ENCODE measurements at places on chromosomes 4 and X. TPM values are rescaled to one million over a fixed set of nuclear protein-coding genes. Genes with fewer than 3 reads are reported as not detected.

ACE2 gene
- total RNA-seq: 113 TPM

ARHGEF38 gene
- not detected for total RNA-seq

GABRA4 gene
- 65.5 TPM for total RNA-seq

AP1AR gene
- total RNA-seq: 10.7 TPM

TMEM144 gene
- 14.6 TPM for total RNA-seq

GABRE gene
- 54.0 TPM for total RNA-seq

ADGRG4 gene
- 0.05 TPM for total RNA-seq

PAGE3 gene
- not detected for total RNA-seq

PDGFC gene
- 16.9 TPM for total RNA-seq

CACNA1F gene
- total RNA-seq: 0.08 TPM

DNA sequence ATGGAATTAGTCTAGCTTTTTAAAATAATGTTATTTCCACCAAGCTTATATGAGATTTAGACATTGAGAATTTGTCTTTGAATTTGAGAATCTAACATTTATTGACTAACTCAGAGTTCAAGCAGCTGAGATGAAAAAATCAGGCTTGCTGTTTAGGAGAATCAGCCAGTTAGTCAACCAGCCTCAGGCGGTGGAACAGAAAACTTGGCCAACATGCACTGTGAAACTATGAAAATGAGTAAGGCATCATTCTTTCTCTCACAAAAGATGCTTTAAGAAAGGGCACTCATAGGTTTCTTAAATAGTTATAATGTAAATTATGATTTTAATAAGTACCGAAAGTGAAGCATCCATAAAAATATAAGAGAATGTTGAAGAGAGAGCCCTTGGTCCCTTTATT lies 84.2 kb downstream of the NFKB1 start:
- no peak for DNase-seq

- no peak for DNase-seq
Observed at GRCh38 chr4:42644897-42645296, 12.0 kb downstream of the ATP8A1 start.

DNA sequence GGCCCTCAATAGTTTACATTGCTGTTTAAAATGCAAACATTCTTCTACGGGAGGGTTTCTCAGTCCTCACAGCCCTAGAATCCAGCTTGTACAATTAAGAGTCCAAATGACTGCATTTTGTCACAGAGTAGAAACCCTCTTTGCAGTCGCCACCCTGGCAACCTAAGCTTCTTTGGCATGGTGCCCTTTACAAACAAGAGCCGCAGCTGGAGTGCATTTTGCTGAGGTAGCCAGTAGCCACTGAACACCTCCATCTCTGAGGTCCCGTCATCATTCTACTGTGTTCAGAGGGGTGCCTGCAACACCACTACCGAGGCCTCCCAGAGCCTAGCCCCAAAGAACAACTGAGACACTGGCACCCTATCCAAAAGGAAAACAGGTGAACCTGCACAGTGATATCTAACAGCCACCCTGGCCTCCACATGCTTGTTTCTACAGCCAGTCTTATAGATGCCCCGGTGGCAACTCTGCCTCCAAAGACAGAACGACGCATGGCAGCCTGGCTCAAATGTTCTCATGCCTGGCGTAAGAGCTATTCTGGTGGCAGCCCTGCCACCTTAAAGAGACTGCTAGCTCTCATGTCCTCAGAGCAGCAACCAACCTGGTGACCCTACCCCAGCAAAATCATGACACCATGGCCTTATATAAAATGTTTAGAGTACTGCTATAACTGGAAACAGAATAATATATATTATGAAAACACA lies 801.9 kb downstream of the TECRL start:
- no peak for DNase-seq

DNA sequence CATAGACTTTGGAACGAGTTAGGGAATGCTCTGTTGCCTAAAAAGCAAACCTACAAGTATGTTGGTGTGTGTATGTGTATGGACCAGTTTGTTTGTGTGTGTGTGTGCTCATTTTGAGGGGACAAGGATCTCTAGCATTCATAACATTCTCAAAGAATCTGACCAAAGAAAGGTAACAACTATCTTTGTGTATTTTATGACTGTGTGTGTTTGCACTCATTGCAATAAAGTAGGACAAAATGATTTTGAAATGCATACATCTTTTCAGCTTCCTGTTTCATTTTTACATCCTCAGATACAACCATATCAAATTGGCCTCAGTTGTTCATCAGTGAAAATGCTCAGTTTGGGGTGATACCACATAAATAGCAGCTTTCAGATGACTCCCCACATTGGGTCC lies 8.3 kb upstream of the XK start:
- no peak for DNase-seq

DNA sequence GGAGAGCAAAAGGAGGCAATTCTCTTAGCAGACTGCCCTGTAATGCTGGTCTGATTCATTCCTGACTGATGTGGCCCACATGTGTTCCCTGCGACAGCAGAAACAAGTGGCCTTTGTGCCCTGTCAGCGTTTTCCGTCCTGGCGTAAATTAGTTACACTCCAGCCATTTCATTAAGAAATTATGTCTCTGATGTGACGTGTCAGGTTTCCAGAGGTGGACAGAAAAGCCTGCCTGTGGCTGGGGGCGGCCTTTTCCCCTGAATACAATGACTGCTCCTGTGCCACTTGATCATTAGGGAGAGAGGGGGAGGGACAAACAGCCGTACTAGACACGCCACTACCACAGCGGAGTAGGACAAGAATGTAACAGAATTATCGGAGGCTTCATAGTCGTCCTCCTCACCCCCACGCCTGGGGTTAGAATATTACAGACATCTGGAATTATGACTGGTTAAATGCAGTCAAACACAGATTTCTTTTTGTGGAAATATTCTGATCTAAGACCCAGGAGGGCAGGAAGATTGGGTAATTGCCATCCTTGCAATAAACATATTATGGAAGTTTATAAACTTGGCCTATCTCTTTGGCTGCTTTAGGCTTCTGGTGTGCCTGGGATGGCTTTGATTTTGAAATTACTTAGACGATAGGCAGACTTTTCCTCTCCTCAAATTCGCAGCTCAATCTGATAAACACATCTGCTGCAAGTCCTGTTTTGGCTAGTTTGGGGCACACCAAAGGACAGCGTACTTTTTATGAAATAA lies 146.2 kb upstream of the BCOR start:
- DNase-seq: no peak

- DNase-seq: peak; percentile 87
Observed at GRCh38 chrX:135985157-135985972, at the start of gene SLC9A6. TSS of gene SLC9A6 (plus strand) at chrX:135985435. CDS start at chrX:135985659, 224 bp downstream.

GRCh38 chrX:21806691-21807090 lies 32.7 kb upstream of the MBTPS2 start:
- no peak for DNase-seq

GRCh38 chrX:87338510-87338909 lies 179.1 kb upstream of the KLHL4 start:
- DNase-seq: no peak

GRCh38 chrX:148365233-148365632 lies 135.2 kb upstream of the AFF2 start:
- no peak for DNase-seq

DNA sequence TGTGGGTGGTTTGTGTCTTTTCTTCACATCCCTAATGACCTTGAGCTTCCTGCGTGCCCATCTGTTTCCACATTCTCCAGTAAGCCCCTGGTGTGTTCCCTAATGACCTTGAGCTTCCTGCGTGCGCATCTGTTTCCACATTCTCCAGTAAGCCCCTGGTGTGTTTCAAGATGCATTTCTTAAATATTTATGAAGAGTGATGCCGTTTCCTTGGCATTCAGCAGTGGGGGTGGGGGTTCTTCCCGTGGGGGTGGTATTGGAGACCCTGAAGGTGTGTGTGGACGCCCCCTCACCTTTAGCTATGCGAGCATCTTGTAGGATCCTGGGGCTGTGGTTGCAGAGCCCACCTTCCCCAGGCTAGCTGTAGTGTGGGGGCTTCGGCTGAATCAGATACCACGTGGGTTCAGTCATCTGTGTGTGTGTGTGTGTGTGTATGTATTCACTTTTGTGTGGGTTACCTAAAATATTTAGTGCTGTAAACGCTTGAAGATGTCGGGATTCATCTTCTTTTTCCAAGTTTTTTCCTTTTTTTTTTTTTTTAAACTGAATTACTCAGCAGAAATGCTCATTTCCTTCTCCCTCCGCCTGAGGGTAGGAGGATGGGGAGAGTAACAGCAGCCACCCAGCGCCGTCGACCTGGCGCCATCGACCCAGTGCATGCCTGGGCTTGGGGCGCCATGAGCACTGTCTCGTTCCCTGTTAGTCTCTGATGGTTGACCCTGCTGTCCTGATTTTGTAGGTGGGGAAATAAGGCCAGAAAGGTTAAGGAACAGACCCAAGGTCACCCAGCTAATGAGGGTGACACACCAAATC lies 9.9 kb downstream of the NSG1 start:
- no peak for DNase-seq

- DNase-seq: no peak
Observed at GRCh38 chrX:40147126-40147952, 49.6 kb upstream of the BCOR start.

DNA sequence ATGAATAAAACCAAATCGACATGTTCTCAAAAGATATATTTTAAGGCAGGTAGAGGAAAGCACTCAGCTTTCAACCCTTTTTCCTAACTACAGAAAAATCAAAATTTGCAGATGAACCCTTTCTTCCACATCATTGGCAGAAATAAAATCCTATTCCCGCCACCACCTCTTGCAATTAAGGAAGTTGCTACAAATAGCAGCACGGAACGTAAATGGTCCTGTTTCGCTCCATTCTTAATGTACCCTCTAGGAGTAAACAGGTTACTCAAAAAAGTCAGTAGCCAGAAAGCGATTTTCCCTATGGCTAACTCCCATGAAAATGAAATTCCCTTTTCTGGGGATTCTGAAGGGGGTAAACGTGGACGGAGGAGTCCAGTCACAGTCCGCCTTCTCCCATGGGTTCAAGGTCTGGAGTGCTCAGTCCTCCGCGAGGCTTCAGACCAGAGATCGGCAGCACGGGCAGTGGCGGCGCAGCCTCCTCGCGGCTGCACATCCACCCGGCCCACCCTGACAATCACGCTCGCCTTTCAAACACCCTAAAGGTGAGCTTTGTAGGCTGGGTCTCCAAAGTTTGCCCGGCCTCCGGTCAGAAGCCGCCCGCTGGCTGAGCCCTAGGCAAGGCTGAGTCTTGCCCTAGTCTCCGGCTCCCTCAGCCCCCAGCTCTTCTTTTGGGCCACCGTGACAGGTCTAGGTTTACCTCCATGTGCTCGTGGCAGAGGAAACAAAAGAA lies 1.8 kb downstream of the ATP11C start:
- no peak for DNase-seq

DNA sequence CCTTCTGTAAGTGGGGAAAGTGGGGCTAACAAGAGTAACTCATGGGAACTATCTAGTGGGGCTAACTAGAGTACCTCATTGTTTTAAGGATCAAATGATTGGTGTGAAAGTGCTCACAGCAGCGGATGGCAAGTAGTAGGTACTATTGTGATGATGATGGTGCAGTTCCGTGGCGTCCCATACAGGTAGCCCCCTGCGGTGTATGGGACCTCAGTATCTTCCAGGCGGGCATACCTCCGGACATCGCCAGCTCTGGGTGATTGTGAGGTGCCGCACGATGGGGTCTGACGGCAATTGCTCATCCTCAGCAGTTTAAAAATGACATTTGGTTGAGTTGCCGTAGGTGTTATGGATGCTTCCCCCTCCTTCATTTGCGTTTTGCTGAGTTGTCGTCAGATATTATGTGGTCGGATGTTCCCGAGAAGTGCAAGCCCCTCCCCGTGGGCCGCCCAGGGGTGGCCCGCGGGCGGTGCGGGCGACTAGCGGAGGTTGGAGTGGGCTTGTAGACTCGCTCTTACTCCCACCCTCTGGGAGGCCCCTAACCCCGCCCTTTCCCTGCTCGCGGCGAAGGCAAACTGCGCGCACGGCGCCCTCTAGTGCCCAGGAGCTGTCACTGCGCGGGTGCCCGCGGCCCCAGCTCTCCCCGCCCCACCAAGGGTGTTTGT lies 18.3 kb upstream of the GPR101 start:
- DNase-seq: peak; percentile 77

DNA sequence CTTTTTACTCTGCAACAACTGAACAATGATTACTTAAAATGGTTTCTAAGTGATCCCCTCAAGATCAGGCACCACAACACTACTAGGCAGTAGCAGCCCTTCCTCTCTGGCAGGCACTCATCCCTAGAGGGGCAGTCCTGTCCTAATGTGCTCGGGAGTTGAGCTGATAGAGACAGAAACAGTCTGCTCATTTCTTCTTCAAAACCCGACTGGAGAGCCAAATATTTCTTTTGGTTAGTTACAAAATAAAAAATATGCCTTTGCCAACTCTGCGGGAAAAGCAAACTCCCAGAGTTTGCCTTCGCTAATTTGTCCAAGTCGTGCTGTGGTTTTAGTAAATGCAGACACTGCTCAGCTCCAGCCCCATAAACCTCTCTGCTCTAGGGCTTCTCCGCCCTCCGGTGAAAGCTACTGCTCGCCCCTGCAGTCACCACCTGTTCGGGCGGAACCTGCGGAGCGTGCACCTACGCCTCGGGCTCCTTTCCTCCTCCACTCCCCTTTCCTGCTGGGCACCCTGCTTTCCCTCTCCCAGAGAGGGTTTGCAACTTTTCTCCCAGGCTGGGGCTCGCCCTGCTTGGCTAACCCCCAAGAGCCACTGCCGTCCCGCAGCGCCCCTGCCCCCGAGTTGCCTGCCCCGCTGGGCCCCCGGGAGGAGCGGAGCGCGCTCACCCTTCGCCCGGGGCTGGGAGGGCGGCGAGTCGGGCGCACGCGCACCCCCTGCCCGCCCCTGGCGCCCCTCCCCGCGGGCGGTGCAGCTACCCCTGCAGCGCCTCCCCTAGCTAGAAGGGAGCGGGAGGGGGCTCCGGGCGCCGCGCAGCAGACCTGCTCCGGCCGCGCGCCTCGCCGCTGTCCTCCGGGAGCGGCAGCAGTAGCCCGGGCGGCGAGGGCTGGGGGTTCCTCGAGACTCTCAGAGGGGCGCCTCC lies at the start of gene NPNT:
Gene NPNT (plus strand): TSS at position 812 of the 923 bp plus-strand sequence. CDS start 182 bp downstream, outside the sequence.
- DNase-seq: no peak

GRCh38 chrX:153864101-153864500 lies 21.9 kb downstream of the L1CAM start:
- DNase-seq: peak; percentile 10

DNA sequence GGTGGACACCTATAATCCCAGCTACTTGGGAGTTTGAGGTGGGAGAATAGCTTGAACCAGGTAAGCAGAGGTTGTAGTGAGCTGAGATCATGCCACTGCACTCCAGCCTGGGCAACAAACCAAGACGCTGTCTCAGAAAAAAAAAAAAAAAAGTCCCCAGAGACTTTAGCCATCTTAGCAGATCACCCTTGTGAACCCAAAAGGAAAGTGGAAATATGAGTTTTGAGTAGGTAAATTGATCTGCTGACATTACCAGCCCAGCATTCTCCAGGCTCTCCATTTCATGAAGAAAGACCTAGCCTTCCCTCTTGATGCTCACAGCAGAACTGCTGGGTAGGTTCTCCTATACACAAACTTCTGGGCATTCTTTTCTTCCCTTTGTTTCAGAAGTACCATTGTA lies 24.5 kb upstream of the HNRNPD start:
- DNase-seq: no peak

GRCh38 chr4:180086480-180087190 lies 2156.6 kb upstream of the TENM3 start:
- no peak for DNase-seq

- DNase-seq: no peak
Observed at GRCh38 chr4:39235021-39235420, 52.7 kb downstream of the WDR19 start.
